Left hindlimb (tissue), 1 donor: ENCODE measurements at places on chromosomes 7 and 10.
A peak's percentile ranks its signal among the peaks of the same experiment; 100 is the strongest.

GRCh38 chr10:37563107-37563714, 294.2 kb downstream of the ZNF248 start:
- no peak for DNase-seq

- peak; percentile 60 for DNase-seq
Observed at GRCh38 chr10:120456626-120457430, at the start of gene PLPP4. Gene PLPP4 (plus strand): TSS chr10:120457227. CDS start chr10:120457306, 79 bp downstream.

- no peak for DNase-seq
Observed at GRCh38 chr7:87615197-87615596, 13.0 kb upstream of the RUNDC3B start.

DNA sequence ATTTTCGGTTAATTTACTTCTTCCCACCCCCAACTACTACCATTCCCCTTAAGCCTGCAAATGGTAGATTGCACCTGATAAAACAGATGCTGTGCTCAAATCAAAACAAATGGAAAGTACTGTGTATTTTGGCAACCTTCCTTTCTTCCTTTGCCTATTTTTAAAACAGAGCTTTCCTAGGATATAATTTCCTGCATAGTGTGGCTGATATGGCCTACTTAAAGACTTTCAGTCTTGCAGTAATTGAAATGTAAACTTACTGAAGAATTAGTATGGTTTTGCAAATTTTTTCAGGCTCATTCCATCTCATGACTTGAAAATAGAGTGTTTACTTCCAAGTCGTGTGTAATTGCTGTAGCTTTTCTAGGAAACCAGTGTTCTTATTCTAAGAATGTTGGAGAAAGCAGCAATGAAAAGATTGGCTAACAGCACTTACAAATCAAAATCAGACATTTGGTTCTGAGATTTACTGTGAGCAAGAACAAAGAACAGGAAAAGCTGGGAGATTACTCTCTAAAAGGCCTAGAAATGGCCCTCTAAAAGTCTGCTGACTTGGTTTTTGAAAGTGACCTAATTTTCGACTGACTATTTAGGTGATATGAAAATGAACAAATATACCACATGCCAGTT, 52.0 kb downstream of the REEP3 start:
- DNase-seq, result no peak

DNA sequence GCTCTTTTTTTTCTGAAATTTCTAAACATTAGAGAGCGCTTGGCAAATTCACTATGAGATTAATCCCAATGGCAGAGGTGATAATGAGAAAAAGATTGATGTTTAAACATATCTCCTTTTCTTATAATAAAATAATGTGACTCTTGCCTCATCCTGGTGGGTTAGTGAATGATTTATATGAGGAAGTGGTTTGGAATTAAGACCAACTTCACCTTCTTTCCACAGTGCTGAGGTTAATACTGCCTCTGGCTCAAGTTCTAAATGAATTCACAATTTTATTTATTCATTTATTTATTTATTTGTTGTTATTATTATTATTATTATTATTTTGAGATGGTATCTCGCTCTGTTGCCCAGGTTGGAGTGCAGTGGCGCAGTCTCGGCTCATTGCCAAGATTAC, 40.5 kb upstream of the ADO start:
- no peak for DNase-seq

DNA sequence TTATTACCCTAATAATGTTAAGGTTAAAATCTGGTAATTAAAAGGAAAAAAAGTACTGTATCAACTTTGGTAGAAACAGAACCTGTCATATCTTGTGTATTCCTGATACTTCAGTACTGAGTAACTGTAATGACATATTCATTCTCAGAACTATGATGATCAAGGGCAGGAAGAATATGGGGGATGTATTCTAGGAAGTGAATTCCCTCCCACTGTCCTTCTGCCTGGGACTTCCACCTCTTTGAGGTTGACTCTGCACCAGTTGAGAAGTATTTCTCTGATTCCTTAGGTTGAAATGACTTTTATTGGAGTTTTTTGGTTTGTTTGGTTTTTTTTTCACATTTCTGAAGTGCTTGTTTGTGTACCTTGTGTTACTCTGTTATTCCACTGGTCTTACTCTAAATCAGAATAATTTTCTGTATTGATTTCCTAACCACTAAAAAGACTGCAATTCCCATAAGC, 36.9 kb downstream of the WASL start:
- no peak for DNase-seq

GRCh38 chr10:11776080-11776479, 33.9 kb downstream of the ECHDC3 start:
- no peak for DNase-seq

DNA sequence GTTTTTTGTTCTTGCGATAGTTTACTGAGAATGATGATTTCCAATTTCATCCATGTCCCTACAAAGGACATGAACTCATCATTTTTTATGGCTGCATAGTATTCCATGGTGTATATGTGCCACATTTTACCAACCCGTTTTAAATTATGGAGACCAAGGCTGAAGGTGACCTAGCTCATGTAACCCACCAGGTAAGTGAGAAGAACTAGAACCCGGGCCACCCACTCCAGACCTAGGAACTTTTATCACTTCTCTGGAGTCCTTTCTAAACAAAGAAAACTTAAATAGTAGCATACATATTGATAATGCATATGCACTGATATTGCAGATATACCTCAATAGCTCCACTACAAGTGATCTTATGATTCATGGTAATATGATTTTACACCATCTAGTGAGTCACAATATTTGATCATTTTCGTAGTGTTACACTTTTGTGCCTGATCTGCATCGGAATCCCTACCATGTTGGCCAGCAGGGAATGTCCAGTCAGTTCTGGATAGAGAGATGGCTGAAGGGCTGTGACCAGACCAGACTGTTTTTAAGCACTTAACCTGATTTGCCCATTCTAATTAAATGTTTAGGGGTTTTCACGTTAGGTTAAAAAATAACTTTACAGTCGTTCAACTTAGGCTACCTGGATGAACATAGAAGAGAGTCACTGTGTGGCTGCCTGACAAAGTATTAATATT, 15.2 kb downstream of the CUZD1 start:
- DNase-seq, result no peak

- no peak for DNase-seq
Observed at GRCh38 chr10:122296363-122297120, 25.4 kb downstream of the BTBD16 start.

GRCh38 chr7:72781161-72781560, 46.8 kb downstream of the TYW1B start:
- DNase-seq, result no peak

DNA sequence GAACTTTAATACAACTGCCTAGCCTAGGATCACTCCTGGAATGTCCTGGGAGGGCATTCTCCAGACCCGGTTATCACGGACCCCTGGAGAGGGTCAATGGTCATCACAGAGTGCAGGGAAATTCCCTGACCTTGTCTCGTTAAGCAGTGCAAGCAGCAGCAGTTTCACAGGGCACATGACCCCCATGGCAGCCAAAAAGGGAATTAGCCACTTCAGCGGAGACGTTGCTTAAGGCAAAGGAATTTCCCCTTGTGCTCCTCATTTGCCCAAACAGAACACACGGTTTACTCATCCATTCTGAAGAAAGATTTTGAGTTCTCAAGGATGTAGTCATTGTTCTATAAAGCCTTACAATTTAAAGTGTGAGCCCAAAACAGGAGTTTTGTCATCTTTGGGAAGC, 260.3 kb downstream of the SNX13 start:
- no peak for DNase-seq

DNA sequence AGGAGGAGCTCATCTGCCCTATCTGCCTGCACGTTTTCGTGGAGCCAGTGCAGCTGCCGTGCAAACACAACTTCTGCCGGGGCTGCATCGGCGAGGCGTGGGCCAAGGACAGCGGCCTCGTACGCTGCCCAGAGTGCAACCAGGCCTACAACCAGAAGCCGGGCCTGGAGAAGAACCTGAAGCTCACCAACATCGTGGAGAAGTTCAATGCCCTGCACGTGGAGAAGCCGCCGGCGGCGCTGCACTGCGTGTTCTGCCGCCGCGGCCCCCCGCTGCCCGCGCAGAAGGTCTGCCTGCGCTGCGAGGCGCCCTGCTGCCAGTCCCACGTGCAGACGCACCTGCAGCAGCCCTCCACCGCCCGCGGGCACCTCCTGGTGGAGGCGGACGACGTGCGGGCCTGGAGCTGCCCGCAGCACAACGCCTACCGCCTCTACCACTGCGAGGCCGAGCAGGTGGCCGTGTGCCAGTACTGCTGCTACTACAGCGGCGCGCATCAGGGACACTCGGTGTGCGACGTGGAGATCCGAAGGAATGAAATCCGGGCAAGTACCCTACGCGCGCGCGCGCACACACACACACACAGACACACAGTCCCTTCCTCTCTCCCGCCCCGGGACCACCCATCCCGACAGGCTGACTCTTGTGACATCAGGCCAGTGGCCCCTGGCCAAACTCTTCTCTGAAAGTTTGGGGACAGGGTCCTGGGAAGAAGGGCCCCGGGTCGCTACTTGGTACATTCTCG, 538 bp downstream of the TRIM8 start:
- DNase-seq, result peak; percentile 83

- DNase-seq, result no peak
Observed at GRCh38 chr7:87156709-87157108, 4.5 kb downstream of the DMTF1 start.

DNA sequence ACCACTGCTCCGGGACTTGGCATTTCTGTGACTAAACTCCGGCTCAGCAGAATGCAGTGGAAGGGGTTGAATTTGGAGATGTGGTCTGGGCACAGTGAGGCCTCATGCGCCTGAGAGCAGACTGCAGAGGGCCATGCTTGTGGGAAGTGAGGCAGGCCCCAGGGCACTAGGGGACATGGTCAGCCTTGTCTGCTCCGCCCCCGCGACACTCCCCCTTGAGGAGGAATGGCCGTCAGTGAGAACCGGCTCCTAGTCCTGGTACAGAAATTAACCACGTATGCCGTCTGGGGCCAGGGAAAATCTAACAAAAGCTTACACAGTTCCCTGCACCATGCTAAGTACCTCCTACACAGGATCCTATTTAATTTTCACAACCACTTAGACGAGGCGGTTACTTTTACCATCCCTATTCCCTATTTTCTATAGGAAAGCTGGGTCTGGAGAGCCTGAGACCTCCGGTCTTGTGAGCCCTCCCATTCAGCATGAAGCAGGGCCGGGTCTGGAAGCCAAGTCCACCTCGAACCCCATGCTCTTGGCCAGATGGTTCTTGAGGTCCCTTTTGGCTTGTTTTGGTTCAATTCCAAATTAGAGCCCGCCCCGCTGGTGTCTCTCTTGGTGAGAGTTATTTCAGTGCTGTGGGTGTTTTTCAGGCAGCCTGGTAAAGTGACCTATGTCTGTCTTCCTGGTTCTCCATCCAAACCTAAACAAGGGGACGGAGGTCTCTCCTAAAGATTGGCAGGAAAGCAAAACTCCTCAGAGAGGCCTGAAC, 87.7 kb upstream of the PITRM1 start:
- DNase-seq, result no peak

GRCh38 chr7:129292861-129293260, 68.0 kb downstream of the AHCYL2 start:
- no peak for DNase-seq

GRCh38 chr10:63702092-63702491, 180.9 kb downstream of the REEP3 start:
- no peak for DNase-seq

DNA sequence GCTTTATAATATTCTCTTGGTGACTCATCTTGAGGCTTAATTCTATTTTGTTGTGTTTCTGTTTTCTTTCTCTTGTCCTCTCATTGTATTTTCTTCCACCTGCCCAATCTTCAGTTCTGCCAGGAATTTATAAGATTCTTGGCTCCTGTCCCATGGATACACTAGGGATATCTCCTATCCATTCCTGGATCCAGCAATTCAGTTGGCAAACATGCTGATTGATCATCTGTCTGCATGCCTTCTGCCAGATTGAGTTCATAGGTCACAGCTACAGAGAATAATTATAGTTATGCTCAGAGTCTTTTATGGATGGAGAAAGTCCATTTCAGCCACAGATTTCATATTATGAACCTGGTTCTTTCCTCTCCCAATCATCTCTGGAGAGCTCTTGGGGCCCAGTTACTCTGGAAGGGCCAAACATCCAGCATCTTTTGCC, 140.4 kb upstream of the MAGI2 start:
- DNase-seq, result peak; percentile 46

- no peak for DNase-seq
Observed at GRCh38 chr10:73653701-73654100, 2.1 kb downstream of the SYNPO2L start.

DNA sequence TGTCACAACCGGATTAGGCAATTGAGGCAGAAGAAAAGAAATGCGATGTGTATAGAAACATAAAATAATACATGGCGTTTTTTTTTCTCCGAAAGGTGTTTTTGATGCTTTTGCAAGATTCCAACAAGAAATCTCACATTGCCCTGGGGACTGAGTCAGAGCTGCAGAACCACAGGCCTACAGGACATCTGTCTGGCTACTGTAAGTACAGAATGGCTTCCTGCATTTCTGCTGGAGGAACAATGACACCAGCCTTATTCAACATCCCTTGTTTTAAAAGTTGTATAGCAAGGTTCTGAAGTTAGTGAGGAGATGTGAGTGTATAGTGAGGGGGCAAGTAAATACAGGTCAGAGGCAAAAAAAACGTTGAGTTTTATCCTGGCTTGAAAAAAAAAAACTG, 256.4 kb downstream of the ABCA13 start:
- no peak for DNase-seq

DNA sequence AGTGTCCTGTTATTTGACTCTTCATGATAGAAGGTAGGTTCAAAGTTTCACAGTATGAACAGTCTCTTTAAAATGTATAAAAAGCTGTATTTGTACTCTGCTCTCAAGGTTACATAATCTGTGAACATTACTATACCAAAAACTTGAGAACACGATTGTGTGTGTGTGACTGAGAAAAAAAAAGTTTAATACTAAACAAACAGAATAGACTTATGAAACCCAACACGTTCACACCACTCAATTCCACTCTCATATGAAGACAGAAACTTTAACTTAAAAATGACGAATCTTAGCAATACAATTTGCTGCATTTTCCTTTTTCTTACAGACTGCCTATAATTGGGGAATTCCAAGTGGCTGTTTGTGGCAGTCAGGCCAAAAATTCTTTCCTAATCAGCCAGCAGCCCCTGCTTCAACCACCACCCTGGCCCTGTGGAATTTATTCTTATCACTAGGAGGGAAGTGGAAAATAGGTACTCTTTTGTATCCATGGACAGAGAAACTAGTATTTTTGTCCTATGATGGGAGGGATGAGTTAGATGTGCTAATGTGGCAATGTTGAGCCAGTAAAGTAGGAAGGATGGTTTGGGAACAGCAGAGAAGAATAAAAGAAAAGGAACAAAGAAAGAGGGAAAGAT, 42.8 kb downstream of the MINDY3 start:
- DNase-seq, result no peak

GRCh38 chr7:27184337-27185012, 557 bp downstream of the HOXA11 start:
- DNase-seq, result peak; percentile 67
